WTC11 (cell line): ENCODE measurements at places on chromosomes 1 and 21.

DNA sequence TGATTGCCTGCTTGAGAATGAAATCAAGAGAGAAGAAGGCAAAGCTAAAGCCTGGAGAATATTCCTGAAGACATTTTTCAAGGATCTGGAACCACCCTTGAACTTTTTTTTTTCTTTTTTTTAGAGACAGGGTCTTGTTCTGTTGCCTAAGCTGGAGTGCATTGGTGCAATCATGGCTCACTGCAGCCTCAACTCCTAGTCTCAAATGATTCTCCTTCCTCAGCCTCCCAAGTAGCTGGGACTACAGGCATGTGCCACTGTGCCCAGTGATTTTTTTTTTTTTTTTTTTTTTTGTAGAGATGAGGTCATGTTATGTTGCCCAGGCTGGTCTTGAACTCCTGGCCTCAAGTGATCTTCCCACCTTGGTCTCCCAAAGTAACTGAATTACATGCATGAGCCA lies 22.2 kb upstream of the IRF2BP2 start:
- no peak for DNase-seq

DNA sequence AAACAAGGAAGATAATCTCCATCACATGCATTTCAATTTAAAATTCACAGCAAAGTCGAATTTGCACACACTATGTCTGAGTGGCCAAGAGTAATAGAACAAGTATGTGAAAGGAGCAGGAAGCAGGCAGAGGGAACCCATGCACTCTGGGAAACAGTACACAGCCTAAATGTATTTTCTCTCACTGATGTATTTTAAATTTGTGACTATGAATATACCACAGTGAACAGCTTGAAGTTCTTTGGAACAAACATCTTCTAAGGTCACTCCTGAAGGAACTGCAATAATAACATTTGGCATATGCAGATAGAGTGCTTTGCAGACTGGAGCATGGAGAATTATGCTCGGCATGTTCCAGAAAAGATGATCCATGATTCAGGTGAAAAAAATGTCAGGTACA lies 223.1 kb upstream of the PKN2 start:
- no peak for DNase-seq

DNA sequence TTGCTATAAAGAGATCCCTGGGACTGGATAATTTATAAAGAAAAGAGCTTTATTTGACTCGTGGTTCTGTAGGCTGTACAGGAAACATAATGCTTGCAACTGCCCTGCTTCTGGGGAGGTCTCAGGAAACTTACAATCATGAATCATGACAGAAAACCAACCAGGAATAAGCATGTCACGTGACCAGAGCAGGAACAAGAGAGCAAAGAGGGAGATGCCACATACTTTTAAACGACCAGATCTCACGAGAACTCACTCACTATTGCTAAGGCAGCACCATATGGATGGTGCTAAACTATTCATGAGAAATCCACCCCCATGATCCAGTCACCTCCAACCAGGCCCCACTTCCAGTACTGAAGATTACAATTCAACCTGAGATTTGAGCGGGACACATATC lies 49.8 kb upstream of the RCC1 start:
- no peak for DNase-seq

DNA sequence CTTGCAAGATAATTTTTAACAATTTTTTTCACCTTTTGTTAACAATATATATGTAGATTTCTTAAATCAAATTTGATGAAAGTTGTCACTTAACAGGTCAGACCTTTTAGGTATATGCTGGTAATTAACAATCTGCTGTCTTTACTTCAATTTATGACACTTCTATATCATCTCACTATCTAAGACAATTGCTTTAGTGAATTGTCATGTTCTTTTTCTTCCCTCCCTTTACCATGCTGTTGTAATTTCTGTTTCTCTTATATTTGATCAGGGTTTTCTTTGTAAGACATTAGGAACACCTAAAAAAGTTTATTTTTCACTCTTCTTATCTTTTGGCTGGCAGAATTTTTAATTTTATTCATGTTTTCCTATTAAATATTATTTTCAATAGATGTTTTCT lies 2.0 kb downstream of the IFI16 start:
- DNase-seq: no peak

- DNase-seq: no peak
These were observed 490.1 kb upstream of the LRRC7 start for GRCh38 chr1:69077633-69078032.

DNA sequence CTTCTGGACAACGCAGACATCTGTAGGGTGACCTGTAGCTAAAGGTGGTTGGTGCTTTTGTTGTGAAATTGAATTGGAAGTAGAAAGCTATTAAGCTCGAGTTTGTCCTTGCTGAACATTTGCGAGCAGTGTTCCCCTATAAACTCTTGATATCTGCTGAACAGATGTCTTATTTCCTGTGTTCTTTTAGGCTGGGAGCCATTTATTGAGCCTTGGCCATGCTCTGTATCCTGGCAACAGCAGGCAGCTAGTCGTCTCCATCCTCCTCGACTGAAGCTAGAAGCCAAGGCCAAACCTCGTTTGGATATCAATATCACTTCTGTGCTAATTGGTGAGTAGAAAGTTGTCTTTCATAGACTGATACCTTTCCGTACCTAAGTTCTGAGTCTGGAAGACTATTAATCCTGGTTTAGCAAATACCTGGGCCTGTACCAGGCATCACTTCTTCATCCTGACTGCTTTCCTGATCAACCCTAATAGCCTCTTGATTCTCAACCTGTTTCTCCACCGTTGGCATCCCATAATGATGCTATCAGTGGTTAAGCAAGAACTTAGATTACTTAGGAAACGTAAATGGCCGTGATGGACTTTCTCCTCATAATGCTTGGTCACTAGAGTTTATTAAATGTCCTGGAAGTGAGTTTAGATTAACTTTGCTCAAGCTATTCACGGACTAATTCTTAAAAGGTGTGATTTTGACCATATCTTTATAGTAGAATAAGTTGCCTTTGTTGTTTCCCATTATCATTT lies 103.4 kb downstream of the VPS13D start:
- DNase-seq: no peak

DNA sequence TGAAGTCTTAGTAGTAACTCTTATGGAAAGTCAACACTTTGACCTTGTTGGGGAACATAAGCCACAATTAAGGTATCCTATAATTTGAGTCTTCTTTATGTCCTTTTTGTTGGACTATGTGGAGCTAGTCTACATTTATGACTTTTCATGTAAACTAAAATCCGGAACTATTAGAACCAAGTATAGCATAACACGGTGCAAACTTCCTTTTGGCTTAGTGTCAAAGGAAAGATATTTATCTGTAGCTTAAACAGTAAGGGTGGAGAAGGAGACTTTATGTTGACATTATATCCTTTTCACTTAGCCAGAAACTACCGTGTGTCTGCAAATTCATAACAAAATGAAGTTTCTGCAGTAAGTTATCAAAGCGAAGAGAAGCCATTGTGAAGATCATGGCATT lies 7.3 kb downstream of the UAP1 start:
- no peak for DNase-seq

DNA sequence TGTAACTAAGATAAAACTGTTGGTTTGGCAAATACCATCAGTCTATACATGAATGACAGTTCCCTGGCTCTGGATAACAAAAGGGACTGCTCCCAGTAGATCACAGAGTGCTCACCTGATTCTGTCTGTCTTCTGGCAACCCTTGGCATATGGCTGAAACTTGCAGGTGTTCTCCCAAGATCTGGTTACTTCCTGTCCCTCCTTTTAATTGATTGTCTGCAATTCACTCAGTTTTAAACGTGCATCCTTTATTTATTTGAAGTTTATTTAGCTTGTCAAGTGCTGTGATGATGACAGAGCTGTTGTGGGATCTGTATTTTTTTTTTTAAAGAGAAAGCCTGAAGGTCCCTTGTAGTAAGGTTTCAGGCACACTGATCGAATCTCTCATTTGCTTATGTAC lies 3.4 kb downstream of the KCNA3 start:
- no peak for DNase-seq

DNA sequence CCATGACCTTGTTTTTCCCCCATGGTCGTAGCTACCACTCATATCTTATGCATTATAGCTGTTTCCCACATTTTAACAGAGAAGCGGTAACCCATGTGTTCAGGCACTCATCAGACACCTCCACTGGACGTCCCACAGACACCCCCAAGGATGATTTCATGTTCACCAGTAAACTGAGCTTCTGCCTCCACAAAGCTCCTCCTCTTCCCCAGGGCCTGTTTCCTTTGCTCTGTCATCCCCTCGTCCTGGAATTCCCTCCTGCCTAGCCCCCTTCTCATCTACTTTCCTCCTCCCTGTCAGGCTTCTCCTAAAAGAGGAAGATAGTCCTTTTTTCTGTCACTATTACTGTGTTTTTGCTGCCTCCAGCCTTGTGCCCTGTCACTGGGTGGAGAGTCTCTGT lies 111.2 kb downstream of the OMA1 start:
- no peak for DNase-seq
